Pancreas (tissue), 10 donors: ENCODE measurements at places on chromosomes 5 and 9.

DNA sequence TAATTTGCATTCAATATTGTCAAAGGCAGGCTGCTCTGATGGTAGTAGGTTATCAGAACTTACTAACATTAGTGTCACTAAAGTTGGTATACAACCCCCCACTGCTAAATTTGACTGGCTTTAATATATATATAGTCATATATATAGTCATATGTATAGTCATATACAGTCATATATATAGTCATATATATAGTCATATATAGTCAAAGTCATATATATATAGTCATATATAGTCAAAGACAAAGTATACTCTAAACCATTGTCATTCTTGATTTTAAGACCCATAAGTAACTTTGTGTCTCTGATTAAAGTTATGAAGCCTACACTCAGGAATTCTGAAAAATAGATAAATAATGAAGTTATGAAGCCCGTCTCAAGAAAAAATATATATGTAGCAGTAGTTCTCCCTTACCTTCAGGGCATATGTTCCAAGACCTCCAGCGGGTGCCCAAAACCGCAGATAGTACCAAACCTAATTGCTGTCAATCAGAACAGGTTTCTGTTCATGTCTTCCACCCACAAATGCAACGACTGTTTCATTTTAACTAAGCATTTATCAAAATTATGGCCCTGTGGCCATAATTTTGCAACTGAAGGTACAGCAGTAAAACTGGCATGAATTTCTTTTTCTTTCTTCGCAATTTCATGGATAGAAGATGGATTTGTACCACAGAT lies 40.1 kb downstream of the TRPM6 start:
- no peak for DNase-seq

- DNase-seq: no peak
Observed at GRCh38 chr5:373710-374602, 52.4 kb downstream of the AHRR start.

GRCh38 chr9:99870126-99870525 lies 36.3 kb upstream of the STX17 start:
- DNase-seq: no peak

GRCh38 chr9:21153336-21154017 lies 11.8 kb upstream of the IFNW1 start:
- no peak for DNase-seq

GRCh38 chr9:90860382-90860781 lies 58.8 kb downstream of the SYK start:
- no peak for DNase-seq

GRCh38 chr5:141734501-141735229 lies 52.6 kb upstream of the ARAP3 start:
- no peak for DNase-seq

GRCh38 chr5:88676637-88677375 lies 206.2 kb downstream of the MEF2C start:
- DNase-seq: no peak

DNA sequence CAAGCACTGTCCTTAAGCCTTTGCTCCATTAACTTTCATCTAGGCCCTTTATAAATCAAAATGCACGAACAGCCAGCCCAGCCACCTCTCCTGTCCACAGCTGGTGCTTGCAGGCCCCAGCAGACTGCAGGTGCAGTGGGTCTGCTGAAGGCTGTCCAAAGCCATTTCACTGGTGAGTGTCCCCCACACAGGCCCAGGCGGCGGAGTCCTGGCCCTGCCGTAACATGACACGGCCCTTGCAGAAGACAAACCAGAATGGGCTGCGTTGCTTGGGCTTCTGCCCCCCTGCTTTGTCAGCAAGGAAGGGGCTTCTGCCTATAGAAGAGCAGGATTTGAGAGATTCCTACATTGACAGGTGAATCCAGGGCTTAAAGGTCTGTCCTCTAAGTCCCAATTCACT lies 188.6 kb downstream of the NR3C1 start:
- DNase-seq: no peak

DNA sequence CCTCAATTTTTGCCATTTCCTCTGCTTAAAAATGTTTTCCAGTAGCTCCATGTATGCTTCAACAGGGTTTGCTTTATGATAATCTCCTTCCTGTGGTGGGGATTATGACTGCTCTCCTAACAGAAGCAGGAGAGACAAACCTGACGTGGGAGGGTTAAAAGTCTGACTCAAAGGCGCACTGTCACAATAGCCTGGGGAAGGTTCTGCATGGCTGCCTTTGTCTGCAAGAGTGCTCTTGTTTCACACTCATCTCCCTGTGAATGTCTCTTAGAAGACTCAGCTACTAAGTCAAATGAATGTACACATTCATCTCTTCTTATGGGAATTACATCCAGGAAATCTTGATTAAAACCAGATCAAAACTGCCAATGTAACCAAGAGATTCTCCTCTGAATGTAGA lies 90.9 kb upstream of the MTAP start:
- no peak for DNase-seq

GRCh38 chr5:133406208-133406976 lies 205.9 kb downstream of the FSTL4 start:
- no peak for DNase-seq

- no peak for DNase-seq
Observed at GRCh38 chr5:113053511-113053995, 77.0 kb downstream of the DCP2 start.

DNA sequence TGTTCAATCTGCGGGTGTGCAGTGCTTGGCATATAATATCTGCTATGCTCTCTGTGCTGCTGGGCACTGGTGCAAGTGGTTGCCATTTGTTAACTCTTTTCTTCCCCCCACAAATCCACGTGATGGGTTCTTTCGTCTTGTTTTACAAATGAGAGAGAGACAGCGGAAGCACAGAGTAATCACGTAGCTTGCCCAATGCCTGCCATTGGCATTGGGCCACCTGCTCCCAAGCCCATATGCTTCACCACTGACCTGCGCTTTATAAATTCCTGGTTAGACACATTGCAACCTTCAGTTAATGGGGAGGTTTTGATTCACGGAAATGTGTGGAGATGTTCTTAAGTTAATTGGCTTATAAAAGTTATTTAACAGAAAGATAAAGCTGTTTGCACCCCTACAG lies 194.8 kb upstream of the ADAMTS16 start:
- no peak for DNase-seq
